ENCODE measurements at places on chromosomes 16 and 17.

DNA sequence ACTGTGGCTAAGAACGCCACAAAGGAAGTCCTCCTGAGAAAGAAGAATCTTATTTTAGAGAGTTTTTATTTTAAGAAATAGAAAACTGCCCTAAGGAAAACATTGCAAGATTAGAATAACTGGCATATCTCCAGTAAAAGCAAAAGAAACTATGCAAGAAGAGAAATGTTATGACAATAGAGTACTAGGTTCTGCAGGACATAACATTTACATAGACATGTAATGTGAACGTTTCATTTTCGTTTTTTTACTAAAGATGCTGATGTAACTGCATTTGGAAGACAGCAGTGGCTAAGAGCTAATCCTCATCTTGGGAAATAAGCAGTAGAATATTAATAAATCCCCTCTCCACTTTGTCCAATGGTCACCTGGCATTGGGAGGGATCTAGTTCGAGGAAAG lies 7.8 kb upstream of the ASGR2 start:
- DNase-seq, result no peak

- no peak for DNase-seq
Observed at GRCh38 chr16:58490065-58490464, 9.9 kb upstream of the NDRG4 start.

DNA sequence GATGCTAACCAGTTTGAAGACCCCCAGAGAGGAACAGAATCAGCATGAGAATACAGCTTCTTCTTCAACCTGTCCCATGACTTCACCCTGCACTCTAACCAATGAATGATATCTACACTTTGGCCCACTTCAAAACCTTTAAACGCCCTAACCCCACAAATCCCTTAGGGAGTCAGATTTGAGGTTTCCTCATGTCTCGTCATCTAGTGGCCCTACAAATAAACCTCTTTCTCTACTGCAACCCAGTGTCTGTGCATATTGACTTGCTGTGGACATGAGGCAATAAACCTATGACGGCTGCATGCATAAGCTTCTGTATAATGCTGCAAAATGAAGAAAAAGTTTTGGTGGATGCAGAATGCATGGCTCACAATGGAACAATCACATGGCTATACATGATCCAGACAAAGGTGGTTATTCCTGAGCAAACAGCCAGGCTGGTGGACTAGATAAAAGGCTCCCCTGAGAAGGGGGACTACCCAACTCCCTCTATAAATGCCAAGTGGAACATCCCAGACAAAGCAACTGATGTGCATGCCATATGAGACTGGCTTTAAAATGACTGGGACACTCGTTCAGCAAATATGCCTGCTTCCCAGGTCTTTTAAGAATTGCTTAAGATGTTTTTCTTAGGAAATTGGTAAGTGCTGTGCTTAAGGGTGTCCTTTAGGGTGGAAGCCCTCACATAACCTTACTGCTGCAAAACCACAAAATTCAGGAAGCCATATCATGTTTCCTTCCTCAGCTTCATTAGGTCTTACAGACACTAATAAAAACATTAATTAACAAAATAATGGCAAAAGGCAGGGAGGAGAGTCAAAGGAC lies 12.2 kb downstream of the N4BP1 start:
- DNase-seq, result no peak

GRCh38 chr17:74393346-74393942 lies 26.1 kb downstream of the GPR142 start:
- DNase-seq, result no peak

DNA sequence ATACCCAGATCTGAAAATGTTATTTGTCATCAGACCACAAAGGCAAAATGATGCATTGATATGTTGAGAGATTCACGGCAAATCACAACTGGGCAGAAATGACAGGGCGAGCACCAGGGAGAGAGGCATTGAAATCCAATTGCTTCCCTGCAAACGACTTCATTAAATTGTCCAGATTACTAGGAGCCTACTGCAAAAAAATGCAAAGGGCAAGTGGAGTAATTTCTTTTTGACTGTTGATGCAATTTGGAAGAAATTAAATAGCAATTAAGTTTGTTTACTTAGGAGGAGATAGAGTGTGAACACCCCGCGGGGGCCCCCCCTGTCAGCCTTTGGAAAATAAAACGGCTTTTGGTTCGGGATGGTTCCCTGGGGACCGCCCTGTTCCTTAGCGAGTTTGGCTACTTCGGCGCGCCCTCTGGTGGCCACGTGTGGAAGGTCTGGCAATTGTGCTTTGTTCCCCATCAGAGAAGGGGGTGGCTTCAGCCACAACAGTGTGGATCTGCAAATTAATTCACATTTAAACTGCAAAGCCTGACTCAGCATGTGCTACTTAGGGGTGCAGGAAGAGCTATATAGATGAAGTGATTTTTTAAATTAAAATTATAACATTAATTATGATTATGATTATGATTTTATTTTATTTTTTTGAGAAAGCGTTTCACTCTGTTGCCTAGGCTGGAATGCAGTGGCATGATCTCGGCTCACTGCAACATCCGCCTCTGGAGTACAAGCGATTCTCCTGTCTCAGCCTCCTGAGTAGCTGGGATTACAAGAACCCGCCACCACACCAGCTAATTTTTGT lies 14.5 kb upstream of the TMC7 start:
- no peak for DNase-seq

DNA sequence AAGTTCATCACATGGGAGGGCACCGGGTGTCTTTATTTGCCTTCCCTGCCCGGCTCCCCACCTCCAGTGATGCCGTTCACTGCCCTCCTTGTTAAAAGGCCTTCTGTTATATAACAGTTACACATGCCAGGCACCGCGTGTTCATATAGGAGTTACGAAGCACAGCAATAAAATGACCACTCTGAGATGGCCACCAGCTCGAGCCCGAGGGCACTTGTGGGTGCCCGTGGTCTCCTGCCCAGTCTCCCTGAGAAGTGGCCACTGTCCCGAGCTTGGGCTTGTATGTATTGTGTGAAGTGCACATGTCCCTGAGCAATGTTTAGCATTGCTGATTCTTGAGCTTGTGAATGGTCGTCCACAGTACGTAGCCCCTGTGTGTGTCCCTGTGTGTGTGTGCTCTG lies 355.6 kb downstream of the SEC14L1 start:
- DNase-seq, result no peak

- DNase-seq, result no peak
Observed at GRCh38 chr17:77125432-77125901, 15.3 kb upstream of the SEC14L1 start.

GRCh38 chr17:4422864-4423263 lies 10.9 kb upstream of the SPNS3 start:
- no peak for DNase-seq

Data from cortex of kidney (tissue), 1 donor.